ENCODE measurements at places on chromosomes 13 and 19.
A peak's percentile ranks its signal among the peaks of the same experiment; 100 is the strongest.

GRCh38 chr19:2540646-2541454 lies 64.9 kb downstream of the GADD45B start:
- DNase-seq = no peak

DNA sequence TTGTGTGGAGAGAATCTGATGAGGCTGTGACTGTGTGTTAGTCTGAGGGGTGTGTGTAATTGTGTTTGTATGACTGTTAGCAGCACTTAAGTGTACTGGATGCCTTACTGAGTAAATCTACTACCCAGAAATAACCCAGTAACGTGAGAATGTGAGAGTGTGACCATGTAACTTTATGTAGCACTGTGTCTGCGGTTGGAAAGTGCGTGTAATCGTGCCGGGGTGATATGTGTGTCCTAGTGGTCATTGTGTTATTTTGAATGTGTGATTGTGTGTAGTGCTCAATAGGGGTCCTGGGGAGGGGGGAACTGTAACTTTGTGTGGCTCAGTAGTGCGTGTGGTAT lies 550 bp downstream of the ZNF383 start:
- DNase-seq = no peak

DNA sequence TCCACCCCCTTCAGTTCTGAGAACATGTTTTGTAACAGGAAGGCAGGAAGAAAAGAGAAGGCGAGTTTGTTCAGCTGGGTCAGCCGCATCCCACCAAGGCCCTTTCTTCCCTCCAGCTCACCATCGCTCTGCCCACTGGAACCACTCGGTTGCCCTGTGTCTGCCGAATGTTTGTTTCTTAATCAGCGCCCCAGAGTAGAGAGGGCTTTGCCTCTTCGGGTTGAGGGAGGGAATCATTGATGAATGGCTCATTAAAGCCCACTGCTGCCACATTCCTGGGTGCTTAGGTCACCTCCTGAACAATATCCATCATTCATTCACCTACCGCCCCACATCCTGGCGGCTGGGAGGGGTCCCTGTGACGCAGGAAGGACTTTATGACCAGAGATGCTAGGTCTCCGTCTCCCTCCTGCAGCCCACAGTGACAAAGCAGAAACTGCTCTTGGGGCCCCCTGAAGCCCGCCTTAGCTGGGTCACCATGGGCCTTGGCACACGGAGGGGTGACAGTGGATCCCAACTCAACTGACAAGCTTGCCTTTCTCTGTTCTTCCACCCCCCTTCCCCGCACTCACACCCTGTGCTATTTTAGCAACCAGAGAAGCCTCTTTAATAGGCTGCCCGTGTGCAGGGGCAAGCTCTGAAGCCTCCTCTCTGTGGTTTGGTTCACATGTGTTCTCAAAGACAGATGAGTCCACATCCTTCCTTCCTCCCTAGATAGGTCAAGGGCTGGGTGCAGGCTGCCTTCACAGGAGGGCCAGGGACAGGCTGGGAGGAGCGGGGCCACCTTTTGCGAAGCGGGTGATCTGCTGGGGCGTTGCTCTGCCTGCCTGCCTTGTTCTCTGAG lies 46.2 kb downstream of the ACTN4 start:
- peak; percentile 61 for DNase-seq

- peak; percentile 93 for DNase-seq
Measured at GRCh38 chr19:7506385-7507328, 9.2 kb upstream of the ZNF358 start.

GRCh38 chr19:54373781-54374631 lies 9.3 kb upstream of the LAIR1 start:
- DNase-seq = no peak

DNA sequence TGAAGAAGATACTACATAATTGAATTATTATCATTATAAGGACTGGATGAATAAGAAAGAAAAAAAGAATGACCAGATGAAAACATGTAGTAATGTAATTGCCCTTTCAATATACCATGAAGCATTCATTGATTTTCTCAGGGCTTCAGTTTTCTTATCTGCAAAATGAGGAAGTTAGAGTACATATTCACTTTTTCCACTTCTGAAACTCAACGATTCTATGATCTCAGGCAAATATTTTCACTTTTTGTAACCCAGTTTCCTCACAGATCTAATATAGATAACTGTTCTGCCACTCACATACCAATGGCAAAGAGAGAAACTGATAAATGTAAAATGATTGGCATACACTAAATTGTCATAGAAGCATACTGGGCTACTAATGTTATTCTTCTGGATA lies 856.6 kb upstream of the KLHL1 start:
- DNase-seq = peak; percentile 27

DNA sequence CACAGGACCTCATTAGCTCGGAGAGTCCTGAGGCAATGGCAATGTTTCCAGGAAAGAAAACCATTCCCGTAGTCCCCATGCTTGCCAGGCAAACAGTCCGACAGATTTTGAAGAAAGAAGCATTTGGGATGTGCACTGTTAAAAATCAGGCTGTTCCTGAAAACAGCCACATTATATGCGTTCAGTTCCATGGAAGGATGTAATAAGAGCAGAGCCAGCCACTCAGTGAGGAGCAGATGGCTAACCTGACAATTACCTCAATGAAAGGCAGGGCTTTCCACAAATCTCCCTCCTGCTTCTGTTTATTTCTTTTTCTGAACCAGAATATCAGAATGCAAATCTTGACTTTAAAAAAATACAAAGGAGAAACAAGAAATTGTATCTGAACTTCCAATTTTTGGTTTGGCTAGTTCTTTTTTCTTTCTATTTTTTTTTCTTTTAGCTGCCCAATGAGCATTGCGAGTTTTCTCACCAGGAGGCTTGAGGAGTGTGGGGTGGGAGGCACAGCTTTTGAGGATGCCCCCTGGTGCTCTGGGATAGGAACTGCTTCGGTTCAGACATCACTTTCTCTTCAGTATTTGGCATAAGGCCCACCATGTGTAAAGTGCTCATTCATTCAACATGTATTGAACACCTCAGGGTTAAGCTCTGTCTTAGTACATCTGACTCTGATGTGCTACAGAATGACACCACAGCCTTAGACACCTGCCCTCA lies 124.2 kb downstream of the TBC1D4 start:
- DNase-seq = peak; percentile 88

- no peak for DNase-seq
Measured at GRCh38 chr13:113445791-113446487, 7.3 kb downstream of the ADPRHL1 start.

GRCh38 chr13:47142105-47142504 lies 245.3 kb upstream of the HTR2A start:
- no peak for DNase-seq

DNA sequence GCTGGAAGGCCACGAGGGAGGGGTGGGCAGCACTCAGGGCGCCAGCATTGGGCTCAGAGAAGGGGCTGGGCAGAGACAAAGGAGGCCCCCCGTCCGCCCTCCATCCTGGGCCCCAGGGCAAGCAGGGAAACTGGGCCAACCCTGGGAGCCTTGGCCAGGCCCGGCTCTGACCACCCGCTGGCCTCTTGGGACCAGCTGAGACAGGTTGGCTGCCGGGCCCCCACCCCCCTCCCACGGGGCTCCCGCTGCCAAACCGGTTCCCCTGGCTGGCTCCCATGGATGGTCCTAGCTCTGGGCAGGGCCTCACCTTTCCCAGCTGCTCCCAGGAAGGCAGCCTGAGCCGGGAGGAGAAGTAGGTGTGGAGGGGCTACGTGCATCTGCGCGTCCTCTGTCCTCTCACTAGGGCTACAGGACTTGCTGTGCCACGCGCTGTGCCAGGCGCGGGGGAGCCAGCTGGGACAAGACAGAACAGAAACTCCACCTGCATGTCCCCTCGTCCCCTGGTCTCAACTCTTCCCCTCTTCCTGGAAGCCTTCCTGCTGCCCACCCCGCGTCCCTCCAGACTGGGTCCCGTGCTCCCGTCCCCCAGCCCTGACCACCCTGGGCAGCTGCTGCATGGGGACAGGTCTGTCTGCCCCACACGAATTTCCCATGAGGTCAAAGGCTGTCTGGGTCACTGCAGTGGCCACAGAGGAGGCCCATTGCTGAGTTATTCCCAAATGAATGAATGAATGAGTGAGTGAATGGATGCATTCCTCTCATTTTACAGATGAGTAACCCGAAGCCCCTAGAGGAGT lies 29.1 kb upstream of the NCCRP1 start:
- DNase-seq = no peak

DNA sequence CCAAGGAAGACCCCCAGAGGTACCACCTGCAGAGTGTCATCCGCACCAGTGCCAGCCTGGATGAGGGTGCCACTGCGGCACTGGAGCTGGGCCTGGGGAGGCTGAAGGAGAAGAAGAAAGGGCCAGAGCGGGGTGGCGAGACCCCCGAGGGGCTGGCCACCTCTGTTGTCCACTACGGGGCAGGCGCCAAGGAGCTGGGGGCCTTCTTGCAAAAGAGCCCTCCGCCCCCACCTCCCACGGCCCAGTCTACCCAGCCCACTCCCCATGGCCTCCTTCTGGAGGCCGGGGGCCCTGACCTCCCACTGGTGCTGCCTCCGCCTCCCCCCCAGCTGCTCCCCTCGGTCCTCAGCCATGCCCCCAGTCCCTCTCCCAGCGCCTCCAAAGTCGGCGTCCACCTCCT lies 5.4 kb downstream of the PRR12 start:
- no peak for DNase-seq

DNA sequence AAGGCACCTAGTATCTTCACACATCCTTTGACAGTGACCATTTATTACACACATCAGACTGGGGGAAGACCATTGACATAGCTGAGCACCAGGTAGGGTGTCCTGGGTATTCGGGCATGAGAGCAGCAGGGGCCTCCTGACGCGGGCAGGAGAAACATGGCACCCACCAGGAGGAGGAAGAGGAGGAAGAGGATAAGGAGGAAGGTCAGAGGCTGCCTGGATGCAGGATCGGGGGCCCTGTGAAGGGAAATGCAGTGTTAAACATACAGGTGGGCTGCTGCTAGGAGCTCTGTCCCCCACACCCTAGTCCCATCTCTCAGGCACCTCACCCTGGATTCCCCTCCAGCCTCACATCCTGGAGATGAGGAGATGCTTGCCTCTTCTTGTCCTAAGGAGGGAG lies 5.3 kb downstream of the SYNE4 start:
- DNase-seq = no peak

- no peak for DNase-seq
Measured at GRCh38 chr13:59744747-59745391, 418.9 kb downstream of the DIAPH3 start.

GRCh38 chr13:73851104-73851503 lies 283.1 kb downstream of the KLF12 start:
- no peak for DNase-seq

GRCh38 chr19:17346109-17346671 lies 8.8 kb downstream of the GTPBP3 start:
- peak; percentile 68 for DNase-seq

DNA sequence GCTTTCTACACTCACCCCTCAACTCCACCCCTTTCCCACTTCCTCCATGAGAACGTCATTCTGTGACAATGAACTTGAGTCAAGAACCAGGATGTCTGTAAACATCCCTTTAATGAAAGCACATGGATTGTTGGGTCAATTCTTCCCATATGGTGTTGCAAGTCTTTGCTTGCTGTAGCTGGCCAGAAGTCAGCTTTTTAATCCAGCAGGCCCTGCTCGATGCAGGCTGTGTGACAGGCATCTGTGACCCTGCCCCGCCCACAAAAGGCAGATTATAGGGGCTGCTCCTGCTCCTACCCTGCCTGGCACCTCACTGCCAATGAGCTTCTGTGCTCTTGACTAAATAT lies 78.0 kb downstream of the STARD13 start:
- no peak for DNase-seq

DNA sequence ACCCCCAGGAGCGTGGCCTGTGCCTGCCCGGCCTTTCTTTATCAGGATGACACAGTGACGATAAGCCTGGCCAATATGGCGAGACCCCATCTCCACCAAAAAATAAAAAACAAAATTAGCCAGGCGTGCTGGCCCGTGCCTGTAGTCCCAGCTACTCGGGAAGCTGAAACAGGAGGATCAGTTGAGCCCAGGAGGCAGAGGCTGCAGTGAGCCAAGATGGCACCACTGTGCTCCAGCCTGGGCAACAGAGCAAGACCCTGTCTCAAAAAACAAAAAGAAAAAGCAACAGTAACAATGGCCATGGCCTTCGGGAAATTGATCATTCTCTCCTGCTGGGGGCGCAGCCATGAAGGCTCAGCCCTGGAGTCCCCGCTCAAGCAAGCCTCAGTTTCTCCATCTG lies 11.1 kb downstream of the PEX11G start:
- no peak for DNase-seq

DNA sequence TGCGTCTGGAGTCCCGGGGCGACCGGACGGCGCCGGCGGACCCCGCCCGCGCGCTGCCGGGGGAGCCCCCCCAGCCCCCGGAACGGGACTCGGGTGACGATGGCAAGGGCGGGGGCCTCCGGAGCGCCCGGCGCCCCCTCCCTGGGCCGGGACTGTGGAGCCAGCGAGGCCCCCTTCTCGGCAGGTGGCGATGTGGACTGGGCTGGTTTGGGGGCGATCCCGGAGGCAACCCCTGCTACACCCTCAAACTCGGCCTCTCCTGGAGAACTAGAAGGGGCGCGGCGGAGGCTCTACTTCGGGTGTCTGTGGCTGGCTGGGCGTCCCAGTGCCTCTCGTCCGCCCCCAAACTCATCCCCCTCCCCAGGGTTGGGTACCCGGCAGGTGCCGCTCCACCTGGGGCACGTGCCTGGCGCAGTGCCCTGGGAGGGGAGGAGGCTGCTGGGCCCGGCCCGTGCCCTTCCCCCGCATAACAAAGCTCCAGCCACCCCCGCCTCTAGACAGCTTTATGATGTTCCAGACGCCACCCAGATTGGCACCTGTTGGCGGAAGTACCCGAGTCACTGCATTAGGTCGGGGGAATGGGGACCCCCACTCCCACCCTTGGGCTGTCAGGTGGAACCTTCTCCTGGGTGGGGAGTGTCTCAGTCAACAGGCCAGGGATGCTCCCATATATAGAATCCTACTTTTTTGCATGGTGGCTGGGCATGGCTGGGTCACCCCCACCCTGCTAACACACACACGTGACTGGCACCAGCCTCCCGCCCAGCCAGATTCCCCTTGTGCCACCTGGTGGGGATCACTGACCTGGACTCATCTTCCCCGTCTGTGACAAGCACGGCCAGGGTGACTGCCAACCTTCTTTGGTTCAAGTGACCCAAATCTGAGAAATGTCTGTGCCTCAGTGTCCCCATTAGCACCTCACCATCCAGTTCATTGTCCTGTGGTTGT lies 722 bp downstream of the PKN1 start:
- peak; percentile 26 for DNase-seq

- no peak for DNase-seq
Measured at GRCh38 chr13:29703421-29703820, 107.9 kb upstream of the SLC7A1 start.

DNA sequence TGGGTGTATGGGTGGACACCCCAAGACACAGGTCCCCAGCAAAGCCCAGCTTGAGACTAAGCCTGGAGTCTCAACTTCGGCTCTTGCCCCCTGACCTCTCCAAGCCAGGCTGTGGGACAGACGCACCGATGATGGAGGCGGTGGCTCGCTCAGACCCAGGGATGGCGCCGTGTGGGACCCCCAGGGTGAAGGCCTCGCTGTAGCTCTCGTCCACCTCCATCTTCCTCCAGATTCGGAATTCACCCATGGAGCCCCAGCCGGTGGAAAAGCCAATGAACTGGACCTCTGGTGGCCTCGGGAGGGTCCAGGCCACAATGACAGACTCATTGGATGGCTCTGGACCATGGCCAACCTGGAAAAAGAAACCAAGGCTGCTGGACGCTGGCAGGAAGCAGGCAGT lies 39.1 kb downstream of the F2RL3 start:
- DNase-seq = no peak
